ENCODE measurements at places on chromosomes 12 and 14. TPM values are rescaled to one million over a fixed set of nuclear protein-coding genes. Genes with fewer than 3 reads are reported as not detected.

DNA sequence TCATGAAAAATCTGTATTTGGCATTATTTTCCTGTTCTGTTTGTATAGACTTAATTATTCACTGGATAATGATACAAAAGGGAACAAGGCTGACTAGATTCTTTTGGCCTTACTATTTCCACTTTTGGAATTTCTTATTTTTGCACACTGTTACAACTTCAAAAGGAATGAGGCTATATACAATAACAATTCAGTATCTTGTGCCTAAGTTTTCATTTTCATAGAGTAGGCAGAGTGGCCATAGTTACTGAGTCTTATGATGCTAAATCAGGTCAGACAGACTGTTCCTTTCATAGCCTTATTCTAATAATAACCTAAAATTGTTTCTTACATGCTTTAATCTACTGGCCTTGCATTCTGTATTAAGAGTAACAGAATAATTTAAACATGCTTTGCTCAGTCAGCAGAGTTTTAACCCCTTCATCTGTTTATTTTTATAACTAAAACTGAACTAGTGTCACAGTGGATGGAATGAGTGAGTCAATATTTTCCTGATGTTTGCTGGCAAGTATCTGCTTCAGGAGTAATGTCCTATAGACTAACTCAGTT lies 10.5 kb downstream of the TTC8 start:
- H3K4me3 ChIP-seq = no peak overlapping the region
- H3K27ac ChIP-seq = no peak overlapping the region

Gene GPD1
- 0.54 TPM for total RNA-seq

GRCh38 chr14:43407706-43408105 lies 1099.4 kb downstream of the FSCB start:
- H3K4me3 ChIP-seq = no peak overlapping the region
- no peaks in the 10 kb centered on the region for H3K4me1 ChIP-seq
- no peak for DNase-seq
- H3K27ac ChIP-seq = no peak overlapping the region
- no peaks in the 10 kb centered on the region for H3K36me3 ChIP-seq

GRCh38 chr14:65444230-65444629 lies 31.7 kb downstream of the FUT8 start:
- no peak for DNase-seq
- no peaks in the 10 kb centered on the region for H3K4me1 ChIP-seq
- no peaks in the 10 kb centered on the region for H3K36me3 ChIP-seq
- no peak overlapping the region for H3K27ac ChIP-seq
- H3K4me3 ChIP-seq = no peak overlapping the region
- H3K27me3 ChIP-seq = no peaks in the 10 kb centered on the region

- no peaks in the 10 kb centered on the region for H3K27me3 ChIP-seq
- H3K36me3 ChIP-seq = no peaks in the 10 kb centered on the region
- DNase-seq = no peak
- H3K27ac ChIP-seq = no peak overlapping the region
- H3K4me1 ChIP-seq = no peaks in the 10 kb centered on the region
Measured at GRCh38 chr14:99179946-99180345, 92.1 kb downstream of the BCL11B start.
